ENCODE measurements at places on chromosomes 3 and 15.

DNA sequence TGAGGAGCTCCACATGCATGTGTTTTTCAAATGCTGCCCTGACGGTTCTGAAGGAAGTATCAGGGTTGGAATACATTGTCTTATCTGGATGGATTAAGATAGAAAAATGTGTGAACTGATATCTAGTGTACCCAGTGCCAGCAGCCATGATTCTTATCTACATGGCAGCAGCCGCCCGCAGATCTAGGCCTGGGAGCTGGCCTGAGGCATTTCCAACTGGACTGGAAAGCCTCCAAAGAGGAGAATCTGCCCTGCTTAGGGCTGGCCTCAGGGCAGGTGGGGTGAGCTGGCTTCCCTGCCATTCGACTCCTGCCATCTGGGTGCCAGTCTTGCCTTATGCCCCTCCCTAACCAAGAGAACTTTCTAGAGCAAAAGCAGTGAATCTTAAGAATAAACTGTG is 125.8 kb downstream of the SSR3 start:
- DNase-seq = no peak

DNA sequence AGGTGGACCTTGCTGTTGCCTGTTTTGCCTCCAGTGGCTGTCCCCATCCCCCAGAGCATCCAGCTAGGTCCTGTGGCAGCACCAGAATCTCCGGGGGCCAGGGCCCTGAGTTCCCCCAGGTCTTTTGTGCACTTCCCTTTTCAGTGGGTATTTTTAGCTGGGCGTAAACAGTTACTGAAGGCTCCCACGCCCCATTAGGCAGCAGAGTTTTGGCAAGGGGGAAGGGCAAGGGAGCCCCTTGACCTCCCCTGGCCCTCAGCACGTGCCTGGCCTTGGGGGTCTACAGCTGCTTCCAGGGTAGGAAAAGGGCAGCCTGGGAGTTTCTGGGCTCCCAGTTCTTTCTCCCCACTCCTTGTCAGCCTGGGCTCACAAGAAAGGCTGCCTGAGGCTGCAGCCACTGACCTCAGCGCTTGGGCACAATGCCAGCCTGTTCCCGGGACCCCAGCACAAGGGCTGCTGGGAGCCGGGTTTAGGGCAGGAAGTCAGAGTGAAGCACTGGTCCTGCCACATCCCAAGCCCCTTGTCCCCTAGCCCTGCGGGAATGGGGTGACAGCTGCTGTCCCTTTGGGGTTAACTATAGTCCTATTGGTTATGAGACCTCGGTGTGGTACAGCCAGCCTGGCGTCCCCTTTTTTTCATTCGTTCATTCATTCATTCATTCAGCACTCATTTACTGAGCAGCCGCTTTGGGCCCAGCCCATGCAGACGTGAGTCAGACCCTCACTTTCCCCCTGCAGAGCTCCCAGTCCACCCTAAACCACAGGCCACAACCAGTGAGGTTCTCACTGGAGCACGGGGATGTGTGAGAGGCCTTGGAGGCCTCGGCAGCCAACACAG is 8.4 kb downstream of the CSK start:
- peak; percentile 79 for DNase-seq

- DNase-seq = no peak
These were observed 107.2 kb upstream of the MME start for GRCh38 chr3:154972951-154973350.

DNA sequence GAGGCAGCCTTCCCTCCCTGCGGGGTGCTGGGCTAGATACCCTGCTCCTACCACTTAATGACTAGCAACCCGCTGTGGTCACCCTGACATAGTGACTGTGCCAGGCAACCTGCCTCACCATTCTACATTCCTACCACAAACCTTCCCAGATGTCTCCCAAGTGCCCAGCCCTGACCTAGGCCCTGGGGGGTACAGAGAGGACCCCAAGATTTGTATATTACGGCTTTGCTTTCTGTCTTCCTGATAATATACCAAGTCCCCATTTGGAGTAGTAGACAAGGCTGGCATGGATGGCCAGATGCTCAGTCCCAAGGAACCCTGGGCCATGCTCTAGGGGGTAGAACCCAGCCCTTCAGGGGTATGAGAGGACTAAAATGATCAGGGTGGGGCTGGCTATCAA is 31.0 kb downstream of the ESYT3 start:
- no peak for DNase-seq

DNA sequence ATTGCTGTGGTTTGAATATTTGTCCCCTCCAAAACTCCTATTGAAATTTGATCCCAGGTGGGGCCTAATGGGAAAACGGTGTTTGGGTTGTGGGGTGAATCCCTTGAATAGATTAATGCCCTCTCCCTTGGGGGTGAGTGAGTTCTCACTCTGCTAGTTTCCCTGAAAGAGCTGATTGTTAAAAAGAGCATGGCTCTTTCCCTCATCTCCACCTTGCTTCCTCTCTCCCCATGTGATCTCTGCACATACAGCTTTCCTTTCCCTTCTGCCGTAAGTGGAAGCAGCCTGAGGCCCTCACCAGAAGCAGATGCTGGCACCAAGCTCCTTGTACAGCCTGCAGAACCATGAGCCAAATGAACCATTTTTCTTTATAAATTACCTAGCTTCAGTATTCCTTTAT is 394.9 kb upstream of the WNT5A start:
- DNase-seq = no peak

GRCh38 chr3:166669781-166670180 is 710.3 kb downstream of the ZBBX start:
- no peak for DNase-seq

DNA sequence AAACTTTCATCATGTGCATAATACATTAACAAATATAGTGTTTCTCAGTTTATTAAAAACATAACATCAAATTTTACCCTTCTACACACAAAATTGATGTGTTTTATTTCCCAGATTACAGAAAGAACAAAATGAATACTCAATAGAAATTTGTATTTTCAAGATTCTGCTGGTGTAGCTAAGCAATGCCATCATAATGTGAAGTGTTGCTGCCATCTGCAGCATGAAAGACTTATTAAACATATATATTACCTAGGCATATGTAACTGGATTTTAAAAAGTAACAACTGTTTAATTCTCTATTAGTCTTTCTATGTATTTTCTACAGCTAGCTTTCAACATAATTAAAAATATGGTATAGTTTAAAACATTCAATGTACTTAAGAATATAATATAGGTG is 27.5 kb downstream of the PLSCR5 start:
- DNase-seq = peak; percentile 12

DNA sequence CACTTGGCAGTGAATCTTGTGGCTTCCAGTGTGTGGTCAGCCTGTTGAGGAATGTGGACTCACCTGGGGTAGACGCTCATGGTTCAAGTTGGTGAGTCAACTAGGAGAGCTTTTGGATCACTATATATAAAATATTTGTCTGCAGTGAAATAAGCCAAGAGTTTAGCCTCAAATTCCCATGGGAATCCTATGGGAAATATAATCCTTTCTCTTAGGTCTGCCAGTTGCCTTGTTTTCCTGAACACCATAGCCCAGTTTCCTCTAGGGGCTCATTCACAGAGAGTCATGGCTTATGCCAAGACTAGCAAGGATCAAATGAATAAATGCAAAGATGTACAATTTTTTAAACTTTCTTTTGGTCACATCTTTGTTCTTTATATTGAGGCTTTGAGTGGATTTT is 100.1 kb upstream of the NPHP3 start:
- no peak for DNase-seq

DNA sequence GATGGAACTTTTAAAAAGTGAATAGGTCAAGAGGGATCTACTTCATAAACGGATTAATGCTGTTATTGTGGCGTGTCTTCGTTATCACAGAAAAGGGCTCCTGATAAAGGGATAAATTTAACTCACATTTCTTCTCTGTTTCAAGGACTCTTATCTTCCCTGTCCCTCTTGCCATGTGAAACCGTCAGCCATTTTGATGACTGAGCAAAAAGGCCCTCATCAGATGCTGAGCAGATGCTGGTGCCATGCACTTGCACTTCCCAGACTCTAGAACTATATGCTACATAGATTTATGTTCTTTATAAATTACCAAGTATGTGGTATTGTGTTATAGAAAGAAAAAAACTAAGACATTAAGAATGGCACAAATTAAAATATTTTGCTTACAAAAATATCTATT is 1011.8 kb upstream of the GBE1 start:
- DNase-seq = no peak

- no peak for DNase-seq
These were observed 1234.7 kb downstream of the NSUN3 start for GRCh38 chr3:95297581-95297980.

GRCh38 chr3:183265834-183266417 is 12.9 kb downstream of the B3GNT5 start:
- DNase-seq = peak; percentile 46

DNA sequence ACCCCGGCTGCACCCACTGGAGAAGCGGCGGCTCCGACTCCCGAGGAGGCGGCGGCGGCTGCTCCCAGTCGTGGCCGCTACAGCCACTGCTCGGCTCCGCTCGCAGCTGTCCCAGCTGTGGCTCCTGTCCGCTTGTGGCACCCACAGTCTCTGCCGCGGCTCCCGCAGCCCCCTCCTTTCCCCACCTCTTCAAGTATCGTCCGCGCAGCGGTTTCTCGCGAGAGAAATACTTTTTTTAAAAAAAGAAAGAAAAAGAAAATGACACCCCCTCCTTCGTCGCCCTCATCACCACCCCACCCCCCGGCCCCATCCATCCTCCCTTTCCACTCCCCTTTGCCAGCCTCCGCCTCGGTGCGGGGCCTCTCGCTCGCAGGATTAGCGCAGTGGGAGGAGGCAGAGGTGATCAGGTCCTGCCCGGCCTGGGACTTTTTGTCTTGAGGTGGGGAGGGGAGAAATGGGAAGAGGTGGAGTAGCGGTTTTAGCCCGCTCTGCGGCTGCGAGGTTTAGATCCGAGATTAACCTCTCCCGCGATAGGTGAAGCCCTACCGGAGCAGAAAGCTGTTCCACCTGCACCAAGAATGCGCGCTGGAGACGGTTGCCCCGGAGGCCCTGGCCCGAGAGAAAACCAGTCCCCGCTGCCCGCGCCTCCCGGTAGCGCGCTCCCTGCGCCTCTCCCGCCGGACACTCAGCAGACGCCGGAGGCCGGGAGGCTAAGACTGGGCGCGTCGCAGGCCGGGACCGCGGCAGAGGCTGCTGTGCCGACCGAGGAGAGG is at the start of gene FBN1:
Gene FBN1, minus strand, starts transcription at position 152 of the 773 bp plus-strand sequence. CDS start 940 bp downstream, outside the sequence.
- peak; percentile 83 for DNase-seq

GRCh38 chr3:17192995-17193394 is 308.2 kb downstream of the PLCL2 start:
- DNase-seq = no peak

GRCh38 chr3:50358355-50358910 is 888 bp downstream of the TMEM115 start:
- DNase-seq = no peak

DNA sequence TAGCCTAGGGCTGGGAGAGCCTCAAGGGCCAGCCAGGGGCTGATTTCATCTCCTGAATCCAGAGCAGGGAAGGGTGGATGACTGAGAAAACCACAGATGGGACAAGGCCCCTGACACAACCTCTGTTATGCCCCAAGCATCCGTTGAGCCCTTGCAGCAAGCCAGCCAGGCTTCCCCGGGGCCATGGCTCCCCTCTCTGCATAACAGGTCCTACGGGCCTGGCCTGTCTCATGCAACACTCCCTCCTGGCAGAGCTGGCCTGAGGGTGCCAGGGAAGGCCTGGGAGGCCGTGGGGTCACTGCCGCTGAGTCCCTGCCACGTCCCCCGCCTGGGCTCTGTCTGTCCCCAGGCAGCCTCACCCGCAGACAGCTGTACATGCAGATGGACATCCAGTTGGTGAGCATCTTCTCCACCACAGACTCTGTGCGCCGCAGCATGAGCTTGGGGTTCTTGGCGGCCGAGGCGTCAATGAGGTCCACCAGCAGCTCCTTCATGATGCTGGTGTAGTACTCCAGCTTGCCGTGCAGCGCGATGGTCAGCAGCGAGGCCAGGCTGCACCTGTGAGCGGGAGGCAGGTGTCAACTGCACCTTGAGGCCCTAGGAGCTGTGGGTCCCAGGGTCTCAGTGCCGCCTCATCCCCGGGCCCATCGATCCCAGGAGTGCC is 22.1 kb downstream of the H1-8 start:
- no peak for DNase-seq

DNA sequence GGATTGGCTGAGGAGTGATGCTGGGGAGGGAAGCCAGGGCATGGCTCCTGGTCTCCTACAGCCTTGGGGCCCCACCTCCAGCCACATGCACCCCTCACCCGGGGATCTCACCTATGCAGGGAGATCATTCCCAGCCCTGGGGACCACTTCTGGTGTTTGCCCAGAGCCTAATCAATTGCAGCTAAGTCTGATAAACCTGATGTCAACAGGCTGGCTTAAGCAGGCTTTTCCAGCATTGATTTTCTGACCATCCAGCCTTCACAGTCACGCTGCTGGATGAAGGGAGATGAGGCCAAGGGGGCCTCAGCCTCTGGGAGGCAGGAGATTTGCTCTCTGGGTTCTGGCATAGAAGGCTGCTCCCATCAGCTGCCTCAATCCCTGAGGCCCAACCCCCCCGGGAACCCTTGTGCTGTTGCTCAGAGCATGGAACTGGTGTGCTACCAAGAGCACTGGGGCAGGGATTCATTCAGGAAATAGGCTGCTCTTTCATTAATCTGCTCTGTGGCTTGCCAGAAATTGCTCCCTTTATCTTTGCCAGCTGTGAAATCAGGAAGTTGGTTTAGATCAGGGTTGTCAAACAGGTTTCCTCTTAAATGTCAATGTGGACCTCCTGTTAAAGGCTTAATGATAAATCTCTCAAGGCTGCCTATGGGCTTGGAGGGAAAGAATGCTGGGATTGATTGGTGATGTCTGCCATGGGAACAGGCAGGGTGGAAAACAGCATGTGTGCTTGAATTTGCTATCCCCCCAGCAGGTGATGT is 19.0 kb downstream of the FAM3D start:
- DNase-seq = no peak

DNA sequence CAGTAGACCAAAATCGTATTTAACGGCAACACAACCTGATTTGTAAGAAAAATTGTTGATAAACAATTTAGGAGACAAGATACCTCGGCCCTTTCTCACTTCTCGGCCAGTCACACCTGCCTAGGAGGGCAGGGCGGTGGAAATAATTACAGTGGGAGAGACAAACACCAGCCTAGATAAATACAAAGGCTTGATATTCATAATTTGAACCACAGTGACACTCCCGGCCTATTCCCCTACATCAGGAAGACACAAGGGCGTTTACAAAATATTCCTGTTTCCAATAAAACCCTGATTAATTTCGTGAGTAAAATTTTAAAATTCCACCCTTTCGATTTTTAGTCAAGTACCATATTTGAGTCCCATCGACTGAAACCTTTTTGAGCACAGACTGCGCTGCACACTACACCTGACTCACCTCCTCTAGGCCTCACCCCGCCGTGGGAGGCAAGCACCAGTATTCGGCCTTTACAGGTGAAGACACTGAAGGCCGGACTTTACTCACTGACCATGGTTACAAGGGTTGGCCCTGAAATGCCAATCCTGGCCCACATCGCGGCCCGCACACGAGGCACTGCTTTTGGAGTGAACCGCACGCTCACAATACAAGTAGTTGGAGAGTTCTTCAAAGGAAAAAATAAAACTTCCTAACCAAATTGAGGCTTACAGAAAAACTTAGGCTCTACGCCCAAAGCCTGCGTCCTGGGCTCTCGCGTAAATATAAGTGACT is 794 bp downstream of the ARPP19 start:
- DNase-seq = no peak
